ENCODE measurements at places on chromosomes 11 and 22.

GRCh38 chr11:4019891-4020290 lies 74.7 kb upstream of the RRM1 start:
- no peak for DNase-seq

DNA sequence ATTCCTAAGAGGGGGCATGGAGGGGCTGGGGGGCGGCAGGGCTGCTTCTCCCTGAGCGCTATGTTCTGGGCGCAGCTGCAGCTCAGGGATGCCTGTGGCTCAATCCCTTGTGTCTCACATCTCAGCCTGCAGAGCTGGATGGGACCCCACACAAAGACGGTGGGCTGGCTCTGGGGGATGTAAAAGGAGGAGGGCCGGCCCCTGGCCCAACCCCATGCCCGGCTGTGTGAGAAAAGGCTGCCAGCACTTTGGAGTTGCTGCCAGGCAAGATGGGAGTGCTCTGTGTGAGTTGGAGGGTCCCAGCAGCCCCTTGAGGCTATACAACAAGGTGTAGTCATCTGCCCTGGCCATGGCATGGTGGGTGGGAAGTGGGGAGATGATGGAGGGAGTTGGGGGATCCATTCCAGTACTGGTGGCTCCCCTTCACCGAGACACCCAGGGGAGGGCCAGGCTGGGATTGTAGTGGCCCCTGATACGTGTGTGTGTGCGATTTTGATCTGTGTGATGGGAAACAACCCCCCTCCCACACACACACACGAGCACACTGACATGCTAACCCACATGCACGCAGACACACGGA lies 1.3 kb upstream of the TBX10 start:
- no peak for DNase-seq

- no peak for DNase-seq
These were observed 88.1 kb downstream of the MAML2 start for GRCh38 chr11:96254854-96255253.

- DNase-seq, result no peak
These were observed 12.5 kb downstream of the CDPF1 start for GRCh38 chr22:46237453-46238124.

DNA sequence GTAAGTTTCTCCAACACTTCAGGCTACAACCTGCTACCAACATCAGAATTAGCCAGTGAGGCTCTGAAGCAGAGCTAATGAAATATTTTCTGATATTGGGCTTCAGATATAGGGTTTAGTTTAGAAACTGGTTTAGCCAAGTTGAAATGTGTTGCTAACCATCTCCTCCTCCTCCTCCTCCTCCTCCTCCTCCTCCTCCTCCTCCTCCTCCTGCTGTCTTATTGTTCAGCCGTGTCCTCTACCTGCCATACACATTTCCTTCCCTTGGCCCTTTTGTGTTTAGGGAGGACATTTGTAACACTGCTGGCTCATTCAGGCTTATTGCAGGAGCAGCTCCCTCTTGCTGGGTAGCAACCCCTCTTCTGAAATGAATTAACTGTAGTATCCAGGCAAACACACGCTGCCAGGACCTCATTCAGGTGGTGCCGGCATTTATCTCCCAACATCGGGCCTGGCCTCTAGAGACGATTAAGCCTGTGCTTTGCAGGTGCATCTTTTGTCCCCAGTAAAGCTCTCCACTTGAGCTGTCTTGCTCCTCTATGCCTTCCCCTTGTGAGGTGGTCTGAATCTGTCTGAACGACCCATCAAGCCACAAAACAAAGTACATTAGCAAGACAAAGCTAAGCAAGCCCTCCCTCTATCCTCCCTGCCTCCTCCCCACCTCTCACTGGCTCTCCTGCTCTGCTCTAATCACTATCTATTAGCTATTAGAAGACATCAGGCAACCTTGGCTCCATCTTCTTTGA lies 82.9 kb downstream of the KCNJ1 start:
- no peak for DNase-seq

DNA sequence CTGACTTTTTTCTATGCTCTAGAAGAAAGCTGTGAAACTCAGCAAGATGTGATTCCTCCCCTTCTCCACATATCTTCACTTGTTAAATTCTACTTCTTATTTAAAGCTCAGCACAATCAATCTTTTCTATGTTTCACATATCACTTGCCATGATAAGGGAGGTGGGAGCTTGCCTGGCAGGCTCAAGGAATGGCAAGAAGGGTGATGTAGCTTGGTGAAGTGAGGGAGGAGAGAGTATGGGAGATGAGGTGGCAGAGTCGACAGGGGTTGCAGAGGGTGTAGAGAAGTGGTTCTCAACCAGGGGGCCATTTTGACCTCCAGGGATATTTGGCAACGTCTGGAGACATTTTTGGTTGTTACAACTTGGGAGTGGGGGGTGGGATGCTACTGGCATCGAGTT lies 120.6 kb upstream of the TIMP3 start:
- DNase-seq, result no peak

DNA sequence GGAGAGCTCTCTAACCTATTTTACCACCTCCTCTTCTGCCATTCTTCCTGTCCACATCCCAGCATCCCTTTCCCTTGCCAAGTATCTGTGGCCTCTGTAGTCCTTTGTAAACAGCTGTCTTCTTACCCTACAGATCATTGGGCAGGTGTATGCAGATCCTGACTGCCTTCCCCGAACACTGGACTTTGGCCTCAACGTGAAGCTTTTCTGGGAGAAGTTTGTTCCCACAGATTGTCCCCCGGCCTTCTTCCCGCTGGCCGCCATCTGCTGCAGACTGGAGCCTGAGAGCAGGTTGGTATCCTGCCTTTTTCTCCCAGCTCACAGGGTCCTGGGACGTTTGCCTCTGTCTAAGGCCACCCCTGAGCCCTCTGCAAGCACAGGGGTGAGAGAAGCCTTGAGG lies 17.3 kb downstream of the PIK3IP1 start:
- DNase-seq, result no peak

GRCh38 chr11:75400146-75400865 lies 988 bp downstream of the RPS3 start:
- DNase-seq, result no peak

GRCh38 chr11:41398175-41398574 lies 61.3 kb downstream of the LRRC4C start:
- DNase-seq, result no peak

DNA sequence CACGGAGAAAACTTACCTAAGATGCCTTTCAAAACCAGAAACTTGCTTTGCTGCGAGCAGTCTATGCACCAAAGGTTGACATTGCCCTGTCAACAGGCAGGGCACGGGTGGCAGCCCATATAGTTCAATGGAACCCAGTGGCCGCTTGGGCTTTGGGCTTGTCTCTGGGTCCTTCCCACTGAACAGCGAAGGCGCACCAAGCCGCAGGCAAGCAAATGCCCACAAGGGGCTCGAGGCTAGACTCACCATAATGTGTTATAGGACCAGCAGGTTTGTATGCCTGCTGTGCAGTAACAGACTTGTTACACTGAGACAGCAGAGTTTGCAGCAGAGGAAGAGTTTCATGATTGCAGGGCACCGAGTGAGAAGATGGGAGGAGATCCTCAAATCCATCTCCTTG lies 20.3 kb downstream of the CLDN5 start:
- DNase-seq, result no peak

GRCh38 chr11:76622493-76623094 lies 48.0 kb downstream of the LRRC32 start:
- DNase-seq, result no peak

DNA sequence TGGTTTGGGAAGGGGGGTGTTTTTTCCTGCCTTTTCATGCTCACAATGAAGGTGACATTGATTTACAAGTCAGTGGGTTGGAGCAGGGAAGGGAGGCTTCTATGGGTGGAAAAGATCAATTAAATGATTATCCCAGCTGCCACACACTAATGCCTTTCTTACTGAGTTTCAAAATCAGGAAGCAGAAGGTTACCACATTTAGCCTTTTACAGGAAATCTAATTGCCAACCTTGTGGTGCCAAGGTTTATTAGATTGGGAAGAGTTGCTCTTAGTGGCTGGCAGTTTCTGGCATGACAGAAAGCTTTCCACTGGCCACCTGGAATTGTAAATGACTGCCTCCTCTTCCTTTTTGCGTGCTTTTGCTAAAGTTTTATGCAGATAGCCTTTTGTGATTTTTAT lies 98.7 kb downstream of the NAV2 start:
- no peak for DNase-seq

DNA sequence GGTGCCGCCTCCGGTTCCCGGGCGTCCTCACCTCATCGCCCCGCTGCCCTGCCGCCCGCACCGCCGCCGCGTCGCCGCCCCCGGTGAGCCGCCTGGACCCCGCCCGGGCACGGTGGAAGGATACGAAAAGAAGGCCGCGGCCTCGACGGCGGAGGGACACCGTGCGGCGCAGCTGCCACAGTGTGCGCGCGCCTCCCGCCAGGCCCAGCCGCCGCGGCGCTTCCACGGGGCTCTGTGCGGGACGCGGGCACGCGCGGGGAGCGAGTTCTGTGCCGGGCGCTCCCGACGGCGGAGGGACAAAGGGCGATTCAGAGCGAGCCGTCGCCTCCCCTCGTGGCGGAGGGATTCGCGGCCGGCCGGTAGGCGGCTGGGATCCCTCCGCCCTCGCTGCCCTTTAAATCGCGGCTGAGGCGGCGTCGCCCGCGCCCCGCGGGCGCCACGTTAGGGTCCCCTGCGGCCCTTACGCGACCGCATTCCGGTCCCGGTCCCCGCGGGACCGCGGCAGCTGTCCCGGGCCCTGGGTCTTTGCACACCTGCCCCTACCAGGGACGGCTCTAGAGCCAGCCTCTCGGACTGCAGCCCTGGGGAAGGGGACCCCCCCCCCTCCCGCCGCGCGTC lies 568 bp upstream of the KMT5B start:
- DNase-seq, result peak; percentile 82
